Stimulated activated CD8-positive, alpha-beta memory T cell treated with anti-CD3 and anti-CD28 coated beads, Interleukin-4, amount 100 ng/mL, for 24 hours (primary cell): ENCODE measurements at places on chromosomes 3 and 15.

DNA sequence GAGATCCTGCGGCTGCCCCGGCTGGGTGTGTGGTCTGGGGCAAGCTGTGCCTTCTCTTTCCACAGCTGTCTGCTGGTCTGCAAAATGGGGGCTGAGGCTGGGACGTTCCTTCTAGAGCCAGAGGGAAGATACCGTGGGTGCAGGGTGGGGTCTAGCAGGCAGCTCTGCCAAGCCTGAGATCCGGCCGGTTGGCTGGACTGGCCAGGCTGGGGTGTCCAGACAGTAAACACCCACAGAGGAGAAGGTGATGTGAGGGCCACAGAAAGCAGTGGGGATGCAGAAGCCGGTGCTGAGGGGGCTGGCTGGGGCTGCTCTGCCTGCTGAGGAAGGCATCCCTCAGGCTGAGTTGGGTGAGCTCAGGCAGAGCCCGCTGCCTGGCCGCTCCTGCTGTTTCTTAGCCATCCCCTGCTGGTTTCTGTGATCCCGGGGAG is 46.1 kb downstream of the FBLN2 start:
- no peak for DNase-seq

- no peak for DNase-seq
Measured at GRCh38 chr3:162525771-162526170, 1029.2 kb downstream of the OTOL1 start.

GRCh38 chr15:50873935-50874361 is 34.5 kb upstream of the AP4E1 start:
- no peak for DNase-seq

- no peak for DNase-seq
Measured at GRCh38 chr3:124315215-124316033, 323.5 kb upstream of the ROPN1 start.

- no peak for DNase-seq
Measured at GRCh38 chr15:74262625-74263024, 26.5 kb downstream of the CCDC33 start.
